ENCODE measurements at places on chromosomes 3 and 15. TPM values are rescaled to one million over a fixed set of nuclear protein-coding genes. Genes with fewer than 3 reads are reported as not detected.

DNA sequence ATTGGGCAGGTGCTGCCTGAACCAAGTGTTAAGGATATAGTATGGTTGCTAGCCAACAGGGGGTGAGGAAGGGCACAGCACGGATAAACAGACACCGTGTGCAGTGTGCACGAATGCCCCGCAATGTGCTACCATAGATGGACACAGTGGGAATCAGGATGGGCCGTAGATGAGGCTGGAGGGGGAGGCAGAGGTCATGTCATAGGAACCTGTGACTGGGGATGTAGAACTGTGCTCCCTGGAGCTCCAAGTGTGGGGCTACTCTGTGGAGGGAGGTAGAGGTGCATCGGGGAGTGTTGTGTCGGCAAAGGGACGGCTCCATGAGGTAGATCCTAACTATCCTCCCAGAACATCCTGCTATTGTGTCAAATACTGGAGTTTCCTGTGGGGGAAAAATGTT, 102.5 kb downstream of the TNIK start:
- DNase-seq: no peak
- no peaks in the 10 kb centered on the region for H3K27me3 ChIP-seq
- H3K4me1 ChIP-seq: peaks cover 41% of the 10 kb centered on the region
- H3K27ac ChIP-seq: no peak overlapping the region

GRCh38 chr3:70742081-70742480, 429.6 kb upstream of the MDFIC2 start:
- no peak overlapping the region for H3K4me3 ChIP-seq
- no peaks in the 10 kb centered on the region for H3K36me3 ChIP-seq
- no peaks in the 10 kb centered on the region for H3K27me3 ChIP-seq

DNA sequence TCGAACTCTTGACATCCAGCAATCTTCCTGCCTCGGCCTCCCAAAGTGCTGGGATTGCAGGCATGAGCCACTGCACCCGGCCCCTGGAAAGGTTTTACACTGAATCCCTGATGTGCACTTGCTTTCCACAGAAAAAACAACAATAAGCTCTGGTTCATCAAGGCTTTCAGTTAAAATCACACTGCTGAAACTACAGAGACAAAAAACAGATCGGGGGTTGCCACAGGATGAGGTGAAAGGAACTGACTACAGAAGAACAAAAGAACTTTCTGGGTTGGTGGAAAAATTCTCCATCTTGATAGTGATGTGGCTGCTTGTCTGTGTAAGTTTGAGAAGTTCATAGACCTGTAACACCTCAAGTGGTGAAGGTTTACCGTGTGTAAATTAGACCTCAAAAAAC, 2.9 kb downstream of the RAB43 start:
- H3K4me1 ChIP-seq: peaks cover 24% of the 10 kb centered on the region
- peaks cover 10% of the 10 kb centered on the region for H3K36me3 ChIP-seq
- no peak overlapping the region for H3K4me3 ChIP-seq

DNA sequence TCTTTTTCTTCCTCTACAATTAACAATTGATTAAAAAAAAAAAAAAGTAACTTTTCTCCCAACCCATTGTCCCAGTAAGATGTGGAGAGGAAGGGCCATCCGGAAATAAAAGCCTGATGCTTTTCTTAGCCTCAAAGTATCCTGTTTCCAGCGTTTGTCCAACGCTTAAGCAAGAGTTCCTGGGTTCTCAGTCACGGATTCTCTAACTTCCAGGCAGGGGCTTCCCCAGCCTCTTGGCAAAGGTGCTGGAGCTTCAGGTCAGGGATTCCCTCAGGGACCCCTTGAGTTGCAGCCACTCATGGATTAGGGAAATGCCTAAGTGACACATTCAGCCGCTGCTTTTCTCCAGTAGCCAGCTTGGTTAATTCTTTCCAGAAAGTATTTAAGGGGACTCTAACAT, 22.3 kb upstream of the C2CD4B start:
- no peak overlapping the region for H3K4me3 ChIP-seq
- no peak for DNase-seq
- no peaks in the 10 kb centered on the region for H3K4me1 ChIP-seq
- H3K27ac ChIP-seq: no peak overlapping the region

DNA sequence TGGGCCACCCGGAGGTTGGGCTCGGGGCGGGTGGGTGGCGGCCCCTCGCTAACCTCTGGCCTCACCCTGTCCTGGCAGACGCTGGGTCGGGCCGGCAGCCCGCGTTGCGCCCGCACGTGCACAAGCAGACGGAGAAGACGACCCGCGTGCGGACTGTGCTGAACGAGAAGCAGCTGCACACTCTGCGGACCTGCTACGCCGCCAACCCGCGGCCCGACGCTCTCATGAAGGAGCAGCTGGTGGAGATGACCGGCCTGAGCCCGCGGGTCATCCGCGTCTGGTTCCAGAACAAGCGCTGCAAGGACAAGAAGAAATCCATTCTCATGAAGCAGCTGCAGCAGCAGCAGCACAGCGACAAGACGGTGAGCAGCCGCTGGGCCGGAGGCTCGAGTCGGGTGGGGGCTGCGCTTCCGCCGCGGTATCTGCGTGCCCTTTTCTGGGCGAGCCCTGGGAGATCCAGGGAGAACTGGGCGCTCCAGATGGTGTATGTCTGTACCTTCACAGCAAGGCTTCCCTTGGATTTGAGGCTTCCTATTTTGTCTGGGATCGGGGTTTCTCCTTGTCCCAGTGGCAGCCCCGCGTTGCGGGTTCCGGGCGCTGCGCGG, 3.7 kb downstream of the ISL2 start:
- no peak overlapping the region for H3K4me3 ChIP-seq
- no peak overlapping the region for H3K27ac ChIP-seq
- peaks cover 99% of the 10 kb centered on the region for H3K27me3 ChIP-seq
- H3K4me1 ChIP-seq: peaks cover 16% of the 10 kb centered on the region
- DNase-seq: no peak

- no peak overlapping the region for H3K4me3 ChIP-seq
- no peaks in the 10 kb centered on the region for H3K4me1 ChIP-seq
These were observed 15.7 kb upstream of the RBP2 start for GRCh38 chr3:139491966-139492365.

GRCh38 chr3:65830948-65831732, 207.6 kb downstream of the MAGI1 start:
- H3K36me3 ChIP-seq: no peaks in the 10 kb centered on the region
- no peak overlapping the region for H3K4me3 ChIP-seq
- no peaks in the 10 kb centered on the region for H3K27me3 ChIP-seq
- DNase-seq: no peak

- peaks cover 19% of the 10 kb centered on the region for H3K4me1 ChIP-seq
- H3K27ac ChIP-seq: no peak overlapping the region
- H3K4me3 ChIP-seq: no peak overlapping the region
- H3K36me3 ChIP-seq: no peaks in the 10 kb centered on the region
- H3K27me3 ChIP-seq: no peaks in the 10 kb centered on the region
These were observed 312.3 kb downstream of the SATB1 start for GRCh38 chr3:18112674-18113375.

- DNase-seq: no peak
- no peaks in the 10 kb centered on the region for H3K27me3 ChIP-seq
- no peak overlapping the region for H3K27ac ChIP-seq
- peaks cover 5% of the 10 kb centered on the region for H3K4me1 ChIP-seq
- H3K36me3 ChIP-seq: peaks cover 7% of the 10 kb centered on the region
These were observed 7.6 kb downstream of the MFGE8 start for GRCh38 chr15:88905576-88905975.

Gene ALAS1
- 109 TPM for polyA plus RNA-seq

GRCh38 chr3:189589179-189589569, 42.0 kb upstream of the TP63 start:
- H3K27me3 ChIP-seq: no peaks in the 10 kb centered on the region
- peak overlapping the region; percentile 88 for H3K27ac ChIP-seq
- no peak for DNase-seq
- H3K4me3 ChIP-seq: no peak overlapping the region
- H3K4me1 ChIP-seq: peaks cover 49% of the 10 kb centered on the region
- H3K36me3 ChIP-seq: no peaks in the 10 kb centered on the region

Gene PTX3
- polyA plus RNA-seq: 0.16 TPM

All from keratinocyte (primary cell).